ENCODE measurements at places on chromosomes 16 and 17. TPM values are rescaled to one million over a fixed set of nuclear protein-coding genes. Genes with fewer than 3 reads are reported as not detected.

GRCh38 chr17:81703747-81704654 lies 834 bp downstream of the MRPL12 start:
- no peaks in the 10 kb centered on the region for H3K27me3 ChIP-seq
- peaks cover 9% of the 10 kb centered on the region for H3K36me3 ChIP-seq
- peaks cover 20% of the 10 kb centered on the region for H3K4me1 ChIP-seq
- no peak for DNase-seq

Gene ITGAL
- 4.8 TPM for total RNA-seq

GRCh38 chr16:78669994-78670393 lies 570.5 kb downstream of the WWOX start:
- no peaks in the 10 kb centered on the region for H3K36me3 ChIP-seq
- H3K27me3 ChIP-seq: no peaks in the 10 kb centered on the region
- no peak for DNase-seq

- H3K4me1 ChIP-seq: no peaks in the 10 kb centered on the region
- no peak overlapping the region for H3K4me3 ChIP-seq
- H3K36me3 ChIP-seq: no peaks in the 10 kb centered on the region
- no peaks in the 10 kb centered on the region for H3K27me3 ChIP-seq
- DNase-seq: no peak
- H3K27ac ChIP-seq: no peak overlapping the region
Measured at GRCh38 chr16:52074133-52074532, 472.8 kb downstream of the TOX3 start.

Gene DOC2B
- 4.4 TPM for total RNA-seq

Gene DNAH9
- 0.40 TPM for total RNA-seq

GRCh38 chr17:50514388-50514787 lies 6.1 kb downstream of the MYCBPAP start:
- no peak overlapping the region for H3K27ac ChIP-seq
- no peaks in the 10 kb centered on the region for H3K36me3 ChIP-seq
- no peaks in the 10 kb centered on the region for H3K4me1 ChIP-seq
- H3K27me3 ChIP-seq: no peaks in the 10 kb centered on the region
- no peak overlapping the region for H3K4me3 ChIP-seq

DNA sequence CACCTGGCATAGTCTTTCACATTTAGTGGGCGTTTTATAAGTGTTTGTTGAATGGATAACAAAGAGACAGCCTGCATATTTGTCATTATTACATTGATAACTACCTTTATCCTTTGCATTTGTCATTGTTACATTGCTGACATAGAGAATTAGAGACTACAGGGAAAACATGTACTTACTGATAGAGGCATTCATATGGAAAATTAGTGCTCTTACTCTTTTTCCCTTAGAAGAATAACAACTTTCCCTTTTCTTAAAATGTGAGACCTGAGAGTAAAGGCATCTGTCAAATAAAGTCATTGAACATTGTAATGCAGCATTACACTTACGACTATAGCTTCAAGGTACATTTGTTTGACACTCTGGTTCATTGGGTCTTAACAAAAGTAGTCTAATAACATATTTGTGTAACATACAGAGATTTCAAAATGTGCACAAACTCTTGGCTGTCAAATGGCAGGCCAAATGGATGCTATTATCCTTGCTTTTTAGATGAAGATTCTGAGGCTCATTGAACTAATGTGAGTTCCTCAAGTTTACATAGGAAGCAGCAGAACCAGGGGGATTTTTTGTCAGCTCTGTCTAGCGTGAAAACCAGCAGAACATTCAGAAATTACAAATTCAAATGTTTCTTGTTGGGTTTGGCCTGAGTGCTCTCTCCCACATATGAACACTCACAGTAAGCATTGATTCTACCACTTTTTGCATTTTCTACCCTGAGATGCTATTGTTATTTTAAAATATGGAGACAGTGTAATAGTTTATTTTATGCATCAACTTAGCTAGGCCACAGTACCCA lies 28.5 kb downstream of the SMIM36 start:
- H3K27me3 ChIP-seq: no peaks in the 10 kb centered on the region
- H3K27ac ChIP-seq: no peak overlapping the region
- no peak overlapping the region for H3K4me3 ChIP-seq

DNA sequence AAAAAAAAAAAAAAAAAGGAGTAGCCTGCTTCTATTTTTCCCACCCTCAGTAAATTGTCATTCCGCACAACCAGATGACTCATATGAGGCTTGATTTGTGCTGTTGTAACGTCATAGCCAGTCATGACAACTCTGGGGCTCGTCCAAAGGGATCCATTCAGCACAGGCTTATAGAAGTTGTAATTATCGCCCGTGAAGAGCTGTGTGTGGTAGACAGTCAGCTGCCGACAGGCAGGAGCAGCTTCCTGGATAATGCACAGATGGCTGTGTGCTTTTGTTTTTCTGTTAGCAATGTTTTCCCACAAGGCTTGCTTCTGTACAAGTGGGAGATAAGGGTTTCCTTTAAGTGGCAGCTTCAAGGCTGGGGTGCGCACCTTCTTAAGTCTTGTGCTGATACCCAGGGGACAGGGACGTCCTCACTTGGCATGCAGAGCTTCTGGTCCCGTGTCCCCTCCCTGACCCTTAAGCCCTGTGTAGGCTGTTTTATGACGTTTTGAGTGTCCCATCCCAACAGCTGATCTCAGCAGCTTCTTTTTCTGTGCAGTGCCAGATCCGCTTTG lies 26.0 kb downstream of the SNX29 start:
- H3K27ac ChIP-seq: no peak overlapping the region
- H3K36me3 ChIP-seq: no peaks in the 10 kb centered on the region
- DNase-seq: no peak
- H3K27me3 ChIP-seq: no peaks in the 10 kb centered on the region

Gene CES1
- total RNA-seq: 9.1 TPM

DNA sequence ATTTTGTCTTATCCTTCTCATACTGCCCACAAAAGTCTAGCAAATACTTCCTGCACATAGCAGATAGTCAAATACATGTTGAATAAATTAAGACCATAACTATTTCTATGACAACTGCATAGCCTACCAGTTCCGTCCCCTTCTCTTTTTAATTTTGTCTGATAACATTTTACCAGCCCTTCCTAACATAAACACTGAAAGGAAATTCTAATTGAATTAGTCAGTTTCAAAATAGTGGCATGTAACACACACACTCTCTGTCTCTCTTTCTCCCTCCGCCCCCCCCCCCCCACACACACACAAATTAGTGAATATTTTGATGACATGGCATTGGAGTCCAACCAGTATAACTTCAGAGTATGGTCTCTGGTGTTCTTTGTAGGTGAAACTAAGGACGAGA lies 41.8 kb downstream of the TNRC6C start:
- no peak overlapping the region for H3K27ac ChIP-seq
- no peaks in the 10 kb centered on the region for H3K36me3 ChIP-seq
- no peaks in the 10 kb centered on the region for H3K4me1 ChIP-seq
- DNase-seq: no peak
